ENCODE measurements at places on chromosomes 7 and 10.

DNA sequence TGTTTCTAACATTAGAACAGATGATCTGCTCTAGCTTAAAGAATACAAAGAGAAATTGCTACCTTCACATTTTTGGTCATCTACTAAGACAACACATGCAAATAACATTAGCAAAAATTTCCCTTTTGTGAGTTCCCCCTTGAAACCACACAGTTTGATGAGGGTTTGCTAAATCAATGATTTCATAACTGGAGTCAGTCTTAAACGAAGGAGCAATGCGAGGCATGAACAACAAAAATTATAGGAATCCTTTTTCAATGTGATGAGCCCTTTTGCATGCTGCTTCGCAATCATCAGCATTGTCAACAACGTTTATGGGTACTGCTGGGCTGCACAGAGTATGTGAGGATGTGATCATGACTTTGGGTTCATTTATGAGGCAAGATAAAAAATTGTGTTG is 286.4 kb downstream of the C7orf25 start:
- no peak for DNase-seq

GRCh38 chr7:73668103-73668885 is 663 bp downstream of the VPS37D start:
- DNase-seq, result no peak

DNA sequence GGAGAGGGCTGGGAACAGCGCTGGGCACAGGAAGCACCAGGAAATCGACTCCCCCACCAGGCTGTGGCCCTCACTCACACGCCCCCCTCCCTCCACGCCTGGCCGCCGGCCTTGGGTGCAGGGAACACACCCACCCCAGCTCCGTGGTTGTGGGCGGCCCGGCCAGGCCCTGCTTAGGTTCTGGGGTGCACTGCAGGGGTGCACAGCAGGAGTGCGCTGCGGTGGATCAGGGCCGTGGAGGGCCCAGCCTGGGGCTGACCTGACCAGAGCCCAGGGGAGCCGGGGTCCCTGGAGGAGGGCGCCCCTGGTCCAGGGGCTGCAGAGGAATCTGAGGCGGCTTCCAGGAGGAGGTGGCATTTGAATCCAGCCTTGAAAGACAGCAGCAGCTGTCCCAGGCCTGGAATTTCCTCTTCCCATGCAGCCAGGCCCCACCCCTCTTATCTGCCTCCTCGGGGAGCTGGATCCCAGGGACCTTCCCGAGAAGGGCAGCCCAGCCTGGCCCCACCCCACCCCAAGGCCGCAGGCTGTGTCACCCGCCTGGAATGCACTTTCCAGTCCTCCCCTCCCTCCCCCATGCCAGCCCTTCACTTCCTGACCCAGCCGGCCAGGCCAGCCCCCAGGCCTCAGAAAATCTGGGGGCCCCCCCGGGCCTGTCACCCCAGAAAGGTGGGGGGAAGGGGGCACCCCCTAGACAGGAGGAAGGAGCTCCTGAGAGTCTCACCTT is 18.4 kb upstream of the PDGFA start:
- DNase-seq, result no peak

DNA sequence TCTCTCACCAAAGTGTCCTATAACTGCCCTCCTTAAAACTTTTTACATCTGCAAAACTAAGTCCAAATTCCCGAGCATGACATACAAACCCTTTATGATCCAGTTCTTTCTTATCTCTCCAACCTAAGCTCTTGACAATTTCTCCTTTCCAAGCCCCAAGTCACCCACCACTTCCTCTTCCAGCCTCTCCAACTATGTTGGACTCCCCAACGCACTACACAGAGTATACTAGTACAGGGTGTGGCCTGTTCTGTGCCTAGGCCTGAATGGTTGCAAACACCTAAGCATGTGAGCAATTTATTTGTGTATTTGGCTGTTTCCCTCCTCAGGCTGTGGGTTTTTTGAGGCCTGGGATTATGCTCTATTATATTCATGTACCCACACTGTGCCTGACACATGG is 101.2 kb upstream of the APBB1IP start:
- no peak for DNase-seq

DNA sequence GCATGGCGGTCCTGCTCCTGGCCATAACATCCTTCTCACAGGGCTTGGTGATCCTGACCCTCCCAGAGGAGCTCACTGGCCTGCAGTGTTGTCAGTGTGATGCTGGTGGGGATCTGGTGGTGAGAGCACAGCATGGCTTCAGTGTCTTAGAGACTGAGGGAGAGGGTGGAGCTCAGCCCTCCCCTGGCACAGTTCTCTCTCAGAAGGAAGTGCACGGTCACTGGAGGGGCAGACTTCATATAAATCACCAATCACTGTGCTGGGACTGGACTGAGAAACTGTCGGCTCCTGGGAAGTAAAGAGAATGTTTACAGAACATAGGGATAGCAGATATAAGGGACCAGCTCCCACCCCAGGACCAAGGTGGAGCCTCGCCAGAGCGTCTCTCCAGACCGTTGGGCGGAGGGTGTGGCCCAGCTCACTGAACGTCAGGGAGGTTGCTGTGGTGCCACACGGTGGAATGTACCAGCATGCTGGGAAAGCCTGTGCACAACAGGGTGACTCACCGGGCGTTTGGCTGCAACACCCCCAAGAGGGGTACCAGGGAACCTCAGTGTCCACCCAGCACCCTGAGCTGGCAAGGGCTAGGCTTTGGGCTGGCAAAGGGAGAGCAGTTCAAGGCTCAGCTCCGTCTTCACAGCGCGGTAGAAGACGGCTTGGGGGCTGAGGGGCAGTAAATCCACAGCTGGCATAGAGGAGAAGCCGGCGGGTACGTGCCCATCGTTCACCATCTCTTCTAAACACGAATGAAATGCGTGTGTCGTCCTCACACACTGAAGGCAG is 8.8 kb upstream of the GET4 start:
- DNase-seq, result no peak

DNA sequence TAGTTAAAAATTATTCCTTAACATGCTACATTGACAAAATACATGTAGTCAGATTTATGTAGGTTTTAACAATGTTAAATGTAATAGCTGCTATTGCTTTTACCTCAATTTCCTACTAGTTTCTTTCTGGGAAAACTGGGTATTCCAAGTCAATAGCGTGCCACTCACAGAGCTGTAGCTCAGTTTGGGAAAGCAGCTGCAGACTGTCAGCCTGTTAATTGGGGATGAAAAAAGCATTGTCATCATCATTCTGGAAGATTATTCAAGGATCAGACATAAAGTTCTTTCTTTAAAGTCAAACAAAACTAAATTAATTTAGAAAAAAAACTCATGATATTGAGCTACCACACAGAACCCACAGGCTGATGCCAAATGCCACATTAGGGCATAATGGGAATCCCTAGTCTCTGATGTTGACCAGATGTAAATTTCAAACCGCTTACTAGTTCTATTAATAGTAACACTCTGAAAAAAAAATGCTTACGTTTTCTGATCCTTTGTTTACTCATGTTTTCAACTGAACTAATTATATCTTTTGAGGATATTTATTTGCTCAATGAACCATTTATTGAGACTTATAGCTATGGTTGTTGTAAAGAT is 19.6 kb upstream of the AGMO start:
- no peak for DNase-seq

DNA sequence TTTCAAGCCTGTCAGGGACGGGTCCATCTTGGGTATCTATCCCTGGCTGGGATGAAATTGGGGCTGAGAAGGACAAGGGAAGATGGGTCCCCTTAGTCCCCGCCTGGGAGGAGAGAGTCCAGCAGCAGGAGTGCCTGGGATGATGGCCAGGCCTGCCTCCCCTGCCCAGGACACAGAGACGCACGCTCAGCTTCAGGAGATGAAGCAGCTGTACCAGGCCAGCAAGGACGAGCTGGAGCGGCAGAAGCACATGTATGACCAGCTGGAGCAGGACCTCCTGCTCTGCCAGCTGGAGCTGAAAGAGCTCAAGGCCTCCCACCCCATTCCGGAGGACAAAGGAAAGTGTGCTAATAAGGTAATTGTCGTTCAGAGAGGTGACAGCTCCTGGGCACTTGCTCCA is 15.4 kb downstream of the CCDC136 start:
- no peak for DNase-seq

- peak; percentile 79 for DNase-seq
Observed at GRCh38 chr10:17029581-17030271, 99.9 kb downstream of the CUBN start.

DNA sequence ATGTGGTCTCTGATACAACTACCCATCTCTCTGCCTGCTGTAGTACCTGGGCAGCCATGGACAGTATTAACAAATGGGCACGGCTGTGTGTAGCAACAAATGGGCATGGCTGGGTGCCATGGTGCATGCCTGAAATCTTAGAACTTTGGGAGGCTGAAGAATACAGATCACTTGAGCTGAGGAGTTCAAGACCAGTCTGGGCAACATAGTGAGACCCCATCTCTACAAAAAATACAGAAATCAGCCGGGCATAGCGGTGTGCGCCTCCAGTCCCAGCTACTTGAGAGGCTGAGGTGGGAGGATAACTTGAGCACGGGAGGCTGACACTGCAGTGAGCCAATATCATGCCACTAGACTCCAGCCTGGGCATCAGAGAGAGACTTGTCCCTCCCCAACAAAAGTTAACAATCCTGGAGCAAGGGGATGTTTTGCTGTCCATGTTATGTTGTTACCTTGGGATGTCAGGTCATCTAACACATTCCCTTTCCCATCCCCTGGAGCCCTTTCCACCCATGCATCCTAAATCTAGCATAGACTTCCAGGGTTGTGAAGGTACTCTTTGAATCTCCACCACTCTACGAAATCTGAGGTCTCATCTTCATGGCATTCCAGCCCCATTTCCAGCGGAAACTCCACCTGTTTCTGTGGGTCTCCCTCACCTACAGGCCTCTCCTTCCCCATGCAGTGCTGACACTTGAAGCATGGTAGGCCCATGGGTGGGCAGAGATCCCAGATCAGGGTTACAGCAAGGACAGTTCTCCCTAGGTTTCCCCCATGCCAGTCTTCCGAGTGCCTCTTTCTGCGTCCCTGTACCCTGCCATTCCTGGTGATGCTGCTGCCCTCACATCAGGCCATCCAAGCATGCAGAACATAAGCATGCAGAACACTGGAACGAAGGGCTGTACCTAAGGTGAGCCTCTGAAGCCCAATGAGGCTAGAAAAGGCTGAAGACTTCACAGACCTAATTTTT is 13.1 kb downstream of the FXYD4 start:
- DNase-seq, result no peak

DNA sequence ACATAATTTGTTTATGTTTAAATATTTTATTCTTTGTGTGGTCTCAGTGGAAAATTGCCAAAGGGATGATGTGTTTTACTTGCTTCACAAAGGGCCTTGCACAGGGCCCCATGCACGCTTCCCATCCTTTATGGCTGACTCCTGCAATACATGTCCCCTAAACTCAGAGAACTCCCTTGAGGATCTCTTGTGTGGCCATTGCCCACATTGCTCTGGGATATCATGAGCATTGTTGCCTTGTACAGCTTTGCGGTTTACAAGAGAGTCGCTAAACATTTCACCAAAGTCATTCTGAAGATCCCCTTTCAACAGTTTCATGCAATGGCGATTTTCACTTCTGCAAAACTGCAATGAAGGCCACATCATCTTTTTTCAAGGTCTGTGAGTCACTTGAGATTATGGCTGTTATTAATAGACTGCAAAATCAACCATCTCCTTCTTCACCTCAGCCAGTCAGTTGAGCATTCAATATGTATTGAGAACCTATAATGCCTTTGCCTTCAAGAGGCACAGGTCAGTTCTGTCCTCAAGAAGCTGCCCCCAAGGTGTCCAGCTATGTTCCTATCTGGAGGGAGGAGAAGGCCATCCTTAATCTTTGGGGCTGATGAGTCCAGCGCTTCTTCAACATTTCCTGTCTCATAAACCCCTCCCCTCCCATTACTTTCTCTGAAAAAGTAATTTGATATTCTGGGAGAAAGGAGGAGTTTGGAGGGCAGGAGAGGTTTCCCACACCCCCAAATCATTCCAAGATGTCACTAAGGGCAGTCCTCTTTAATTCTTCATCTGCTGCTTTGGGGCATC is 108.1 kb downstream of the CCDC71L start:
- no peak for DNase-seq

- DNase-seq, result peak; percentile 61
Observed at GRCh38 chr10:59362959-59363381, 621 bp upstream of the FAM13C start.

GRCh38 chr10:120486671-120487205 is 29.7 kb downstream of the PLPP4 start:
- no peak for DNase-seq

GRCh38 chr10:11698691-11699549 is 43.3 kb upstream of the ECHDC3 start:
- DNase-seq, result no peak

DNA sequence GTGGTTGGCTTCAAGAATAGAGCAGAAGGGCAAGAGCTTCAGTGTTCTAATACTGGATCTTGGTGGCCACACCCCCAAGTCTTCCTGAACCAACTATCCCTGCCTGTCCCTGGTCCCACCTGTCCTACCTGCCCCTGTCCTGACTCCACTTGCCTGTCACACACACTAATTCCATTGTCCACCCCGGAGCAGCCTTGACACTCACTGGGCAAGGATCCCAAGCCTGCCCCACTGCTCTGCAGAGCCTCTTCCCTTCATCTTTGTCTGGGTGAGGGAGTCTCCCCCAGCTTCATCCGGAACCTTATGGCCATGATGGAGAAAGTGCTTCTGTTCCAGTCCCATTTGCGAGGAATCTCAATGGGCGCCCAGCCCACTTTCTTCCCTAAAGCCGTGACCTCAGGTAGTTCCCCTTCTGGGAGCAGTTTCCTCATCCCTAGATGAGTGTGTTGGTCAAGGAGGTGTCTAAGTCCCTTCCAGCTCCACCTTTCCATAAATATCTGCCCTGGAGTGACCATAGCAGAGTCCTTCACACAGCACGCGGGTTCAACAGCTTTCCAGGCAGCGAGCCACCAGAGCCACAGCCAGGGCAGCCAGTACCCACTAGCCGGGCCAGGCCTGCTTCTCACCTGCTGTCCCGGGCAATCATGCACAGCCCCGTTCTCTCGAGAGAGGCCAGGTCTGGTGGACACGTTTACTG is 61.5 kb downstream of the VIPR2 start:
- peak; percentile 31 for DNase-seq

GRCh38 chr7:124088590-124088989 is 55.7 kb upstream of the TMEM229A start:
- DNase-seq, result no peak

DNA sequence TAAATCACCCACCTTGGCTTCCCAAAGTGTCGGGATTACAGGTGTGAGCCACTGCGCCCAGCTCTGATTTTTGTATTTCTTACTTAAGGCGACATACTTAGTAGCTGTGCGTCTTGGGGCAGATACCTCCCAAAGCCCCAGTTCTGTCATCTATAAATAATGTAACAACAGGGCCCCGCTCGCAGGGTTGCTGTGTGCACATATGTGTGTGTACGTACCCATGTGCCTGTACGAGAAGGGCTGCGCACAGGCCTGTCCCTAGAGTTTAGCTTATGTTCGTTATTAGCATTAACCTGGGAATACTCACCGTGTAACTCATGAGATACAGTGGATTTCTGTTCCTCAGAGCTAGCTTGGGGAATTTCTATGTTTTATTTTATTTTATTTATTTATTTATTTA is 103.6 kb downstream of the CUX1 start:
- DNase-seq, result no peak
